ENCODE measurements at places on chromosomes 4 and X.

GRCh38 chr4:98996765-98997068, 1.2 kb downstream of the METAP1 start:
- no peak for DNase-seq

DNA sequence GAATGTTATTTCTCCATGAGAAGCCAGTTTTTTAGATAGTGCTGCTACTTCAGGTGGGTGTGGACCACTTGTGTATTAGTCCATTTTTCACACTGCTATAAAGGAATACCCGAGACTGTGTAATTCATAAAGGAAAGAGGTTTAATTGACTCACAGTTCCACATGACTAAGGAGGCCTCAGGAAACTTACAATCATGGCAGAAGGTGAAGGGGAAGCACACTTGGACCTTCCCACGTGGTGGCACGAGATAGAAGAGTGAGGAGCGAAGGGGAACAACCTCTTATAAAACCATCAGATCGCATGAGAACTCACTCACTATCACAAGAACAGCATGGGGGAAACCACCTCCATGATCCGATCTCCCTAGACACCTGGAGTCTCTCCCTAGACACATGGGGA, 3.4 kb upstream of the PPID start:
- DNase-seq = no peak

DNA sequence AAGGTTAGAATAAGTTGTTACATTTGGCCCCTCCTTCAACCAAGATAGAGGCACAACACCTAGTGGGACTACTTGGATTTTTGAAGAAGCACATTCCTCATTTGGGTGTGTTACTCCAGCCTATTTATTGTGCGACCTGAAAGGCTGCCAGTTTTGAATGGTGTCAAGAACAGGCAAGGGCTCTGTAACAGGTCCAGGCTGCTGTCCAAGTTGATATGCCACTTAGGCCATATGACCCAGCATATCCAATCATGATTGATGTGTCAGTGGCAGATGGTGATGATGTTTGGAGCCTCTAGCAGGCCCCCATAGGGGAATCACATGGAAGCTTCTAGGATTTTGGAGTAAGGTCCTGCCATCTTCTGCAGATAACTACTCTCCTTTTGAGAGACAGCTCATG, 35.5 kb upstream of the UGT2B4 start:
- no peak for DNase-seq

GRCh38 chr4:146381263-146381872, 140.4 kb downstream of the SLC10A7 start:
- no peak for DNase-seq

GRCh38 chr4:54657551-54658251, at the start of gene KIT:
Gene KIT, plus strand, starts transcription at chr4:54657957. Its CDS starts 58 bp downstream, at chr4:54658015.
- no peak for DNase-seq

DNA sequence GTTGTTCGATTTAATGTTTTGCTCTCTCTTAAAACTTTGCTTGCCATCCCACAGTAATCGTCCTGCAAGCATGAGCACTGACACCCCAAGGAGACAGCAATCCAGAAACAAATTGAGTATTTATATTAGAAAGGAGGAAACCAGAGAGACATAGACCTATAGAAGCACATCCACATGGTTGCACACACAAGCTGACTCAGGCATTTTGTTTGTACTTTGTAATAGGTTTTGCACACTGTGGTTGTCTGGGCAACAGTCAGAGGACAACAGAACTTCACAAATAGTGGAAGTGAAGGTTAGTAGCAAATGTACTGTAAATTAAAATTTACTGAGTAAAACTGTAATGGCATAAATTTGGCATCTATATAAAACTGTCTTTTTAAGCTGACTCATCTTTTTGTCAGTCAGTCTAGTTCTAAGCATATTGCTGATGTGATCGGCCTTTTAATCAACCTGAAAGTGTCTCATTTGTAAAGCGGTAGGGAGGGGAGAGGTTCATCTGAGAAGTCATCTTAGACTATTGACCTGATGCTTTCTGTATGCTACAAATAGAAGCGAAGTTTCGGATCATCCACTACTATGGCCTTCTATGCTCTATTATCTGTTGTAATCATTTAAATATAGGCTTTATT, 1624.7 kb downstream of the ARAP2 start:
- no peak for DNase-seq

DNA sequence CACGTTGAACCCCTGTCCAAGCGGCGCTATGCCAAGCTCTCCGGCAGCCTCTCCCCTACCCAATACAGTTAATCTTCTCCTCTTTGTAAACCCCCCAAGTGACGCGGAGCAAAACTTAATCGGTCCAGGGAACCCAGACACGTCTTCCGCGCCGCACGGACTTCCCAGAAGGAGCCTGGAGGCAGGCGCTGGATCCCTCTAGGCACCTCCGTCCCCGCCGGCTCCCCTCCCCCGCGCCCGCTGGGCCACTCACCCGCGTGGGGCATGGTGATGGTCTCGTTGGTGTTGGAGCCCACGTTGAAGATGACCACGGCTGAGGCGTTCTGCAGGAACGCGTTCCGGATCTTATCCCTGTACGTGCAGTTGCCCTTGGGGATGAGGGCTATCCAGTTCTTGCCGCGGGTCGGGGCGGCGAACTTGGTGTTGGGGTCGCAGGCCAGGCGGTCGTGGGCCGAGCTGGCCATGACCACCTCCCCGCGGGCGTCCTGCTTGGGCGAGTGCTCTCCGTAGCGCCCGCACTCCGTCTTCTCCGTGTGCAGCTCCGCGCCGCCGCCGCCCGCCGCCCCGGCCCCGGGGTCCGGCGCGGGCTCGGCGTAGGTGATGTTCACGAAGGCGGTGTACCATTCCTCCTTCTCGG, 1.1 kb downstream of the RNF150 start:
- no peak for DNase-seq

GRCh38 chr4:55029821-55030503, 95.4 kb downstream of the KDR start:
- no peak for DNase-seq

DNA sequence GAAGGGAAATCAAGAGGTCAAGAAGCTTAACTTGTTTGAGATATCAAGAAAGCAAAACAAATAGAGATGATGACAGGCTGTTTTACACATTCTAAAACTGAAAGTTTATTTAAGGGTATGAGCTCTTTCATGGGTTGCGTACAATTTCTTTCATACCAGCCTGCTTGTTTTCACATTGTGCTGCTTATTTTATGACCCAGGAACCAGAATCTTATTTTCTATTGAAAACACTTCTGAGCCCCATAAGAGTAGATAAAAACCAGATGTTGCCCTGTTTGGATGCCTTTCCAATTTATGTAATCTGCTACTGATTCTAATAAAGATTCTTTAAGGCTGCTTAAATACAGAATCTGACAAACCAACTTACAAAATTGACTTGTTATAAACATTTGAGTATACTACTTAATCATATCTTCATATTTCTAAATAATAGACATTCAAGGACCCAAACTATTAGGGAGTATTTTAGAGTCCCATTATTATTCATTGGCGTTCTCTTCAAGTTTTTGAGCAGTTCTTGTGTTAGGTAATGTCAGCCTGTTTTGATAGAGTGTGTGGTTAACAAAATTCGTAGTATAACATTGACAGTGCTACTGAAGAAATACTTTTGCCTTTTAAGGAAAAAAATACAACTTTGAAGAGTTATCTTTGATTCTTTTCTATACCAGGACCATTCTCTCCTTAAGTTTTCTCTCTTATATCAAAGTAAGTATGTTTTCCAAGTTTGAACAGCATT, 74.4 kb downstream of the PDLIM5 start:
- DNase-seq = no peak
